T1000 (cell line): ENCODE measurements at places on chromosomes 1 and 21.

- DNase-seq: no peak
These were observed 3.2 kb upstream of the SPRR4 start for GRCh38 chr1:152967201-152967600.

DNA sequence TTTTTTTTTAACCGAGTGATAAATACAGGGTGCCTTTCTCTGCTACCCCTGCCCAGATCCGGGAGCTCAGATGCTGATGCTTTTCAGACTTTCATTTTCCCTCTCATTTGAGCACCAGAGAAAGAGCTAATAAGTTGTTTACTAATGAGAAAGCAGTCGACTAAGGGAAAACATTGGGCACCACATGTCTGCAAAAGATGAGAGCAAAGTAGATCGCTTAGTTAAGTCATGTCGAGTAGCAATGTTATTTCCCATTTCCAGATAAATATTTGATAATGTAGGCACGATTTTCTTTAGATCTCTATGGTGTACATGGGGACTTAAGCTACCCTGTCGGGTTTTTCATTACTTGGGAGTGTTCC is 1.2 kb downstream of the PKN2 start:
- DNase-seq: no peak

DNA sequence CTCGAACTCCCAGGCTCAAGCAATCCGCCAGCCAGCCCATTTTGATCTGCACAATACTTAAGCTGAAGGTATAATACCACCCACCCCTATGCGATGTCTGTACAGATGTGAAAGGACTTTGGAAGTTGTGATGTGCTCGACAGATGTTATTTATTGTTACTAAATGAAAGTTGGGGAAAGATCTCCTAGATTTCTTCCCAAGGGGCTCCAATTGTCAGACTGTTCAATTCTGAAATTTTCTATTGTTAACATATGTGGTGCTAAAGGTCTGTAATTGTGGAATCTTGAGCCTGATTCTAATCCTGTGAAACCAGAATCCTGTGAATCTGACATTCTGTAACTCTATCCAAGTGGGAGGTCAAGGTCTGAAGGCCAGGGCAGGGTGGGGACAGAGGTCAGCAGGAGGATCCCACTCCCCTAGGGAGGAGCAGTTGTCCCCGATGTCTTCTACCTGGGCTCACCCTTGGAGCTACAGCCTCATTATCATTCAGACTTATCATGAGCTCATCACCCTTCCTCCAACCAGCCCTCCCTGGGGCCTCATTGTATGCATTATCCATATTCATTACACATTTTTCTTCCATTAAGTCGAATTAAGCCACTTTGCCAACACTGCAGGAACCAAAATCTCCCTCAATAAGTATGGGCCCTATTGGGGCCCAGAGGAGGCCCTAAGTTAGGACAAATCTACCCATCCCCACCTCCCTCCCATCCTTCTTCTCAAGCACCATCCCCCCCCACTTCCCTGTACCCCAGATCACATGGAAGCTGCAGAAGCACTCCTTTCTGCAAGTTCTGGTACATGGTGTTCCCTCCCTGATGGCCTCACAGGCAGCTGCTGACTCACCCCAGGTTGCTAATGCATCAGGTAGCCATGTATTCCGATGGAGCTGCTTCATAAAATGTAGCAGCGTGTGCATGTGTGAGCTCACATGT is 32.3 kb downstream of the SHISAL2A start:
- DNase-seq: no peak

DNA sequence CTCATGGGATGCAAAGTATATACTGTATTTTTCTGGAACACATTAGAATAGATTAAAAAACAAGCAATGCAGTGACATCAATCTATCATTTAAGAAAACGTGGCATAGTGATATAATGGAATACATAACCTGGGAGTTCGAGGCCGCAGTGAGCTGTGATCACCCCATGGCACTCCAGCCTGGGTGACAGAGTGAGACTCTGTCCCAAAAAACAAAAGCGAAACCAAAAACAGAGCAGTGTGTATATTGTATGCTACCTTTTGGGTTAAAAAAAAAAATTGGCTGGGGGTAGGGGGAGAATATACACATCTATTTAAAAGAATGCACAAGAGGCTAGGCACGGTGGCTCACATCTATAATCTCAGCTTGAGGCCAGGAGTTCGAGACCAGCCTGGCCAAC is 13.5 kb downstream of the SLC2A1 start:
- DNase-seq: no peak

DNA sequence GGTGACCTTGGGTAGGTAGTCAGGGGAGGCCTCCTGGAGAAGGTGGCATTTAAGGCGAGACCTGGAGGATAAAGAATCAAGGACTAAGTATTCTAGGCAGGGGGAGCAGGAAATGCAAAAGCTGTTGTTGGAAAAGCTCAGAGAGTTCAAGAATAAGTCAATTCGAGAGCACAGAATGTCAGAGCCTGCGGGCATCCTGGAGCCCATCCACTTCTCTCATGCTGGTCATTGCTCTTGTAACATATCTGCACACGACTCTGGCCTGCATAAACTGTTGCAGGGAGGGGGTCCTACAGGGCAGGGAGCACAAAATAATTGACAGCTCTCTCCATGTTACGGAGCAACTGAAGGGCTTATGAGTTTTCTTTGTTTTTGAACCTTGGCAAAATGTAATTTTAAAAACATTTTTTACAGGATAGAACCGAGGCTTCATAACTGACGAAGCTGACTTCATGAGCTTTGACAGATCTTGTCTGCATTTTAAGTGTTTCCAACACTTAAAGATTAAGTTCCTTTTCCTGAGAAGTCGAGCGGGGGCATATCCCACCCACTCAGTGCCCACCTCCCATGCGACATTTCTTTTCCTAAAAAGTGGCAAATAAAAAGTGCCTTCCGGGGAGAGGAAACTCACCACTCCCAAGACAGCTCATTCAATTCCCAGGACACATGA is 4.2 kb downstream of the PLA2G5 start:
- no peak for DNase-seq

- no peak for DNase-seq
These were observed 683.9 kb downstream of the MATN1 start for GRCh38 chr1:30039354-30040080.

DNA sequence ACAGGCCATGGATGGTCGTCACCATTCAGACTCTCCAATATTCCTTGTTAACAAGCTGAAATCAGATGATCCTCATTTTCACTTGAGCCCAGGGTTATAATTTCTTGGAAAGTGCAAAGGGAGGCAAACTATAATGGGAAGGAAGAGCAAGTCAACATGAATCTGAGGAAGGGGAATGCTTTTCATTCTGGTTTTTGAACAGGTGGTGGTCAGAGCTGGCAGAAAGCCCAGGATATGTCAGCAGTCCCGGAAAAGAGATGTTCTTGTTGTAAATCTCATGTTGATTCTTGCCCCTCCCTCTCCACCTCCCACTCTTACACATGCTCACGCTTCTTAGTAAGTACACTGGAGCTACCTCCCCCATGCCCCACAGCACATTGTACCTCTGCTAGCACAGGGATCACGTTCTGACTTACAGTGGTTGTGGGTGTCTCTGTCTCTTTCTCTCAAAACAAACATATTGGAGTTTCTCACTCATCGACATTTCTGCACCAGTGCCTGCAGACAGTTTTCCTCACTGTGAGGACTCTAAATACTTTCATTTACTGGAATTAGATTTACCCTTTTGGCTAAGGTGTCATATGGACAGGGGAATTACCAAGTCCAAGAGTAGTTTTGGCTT is 77.6 kb downstream of the XCL2 start:
- no peak for DNase-seq

GRCh38 chr1:96445302-96445701 is 276.3 kb upstream of the PTBP2 start:
- DNase-seq: no peak

DNA sequence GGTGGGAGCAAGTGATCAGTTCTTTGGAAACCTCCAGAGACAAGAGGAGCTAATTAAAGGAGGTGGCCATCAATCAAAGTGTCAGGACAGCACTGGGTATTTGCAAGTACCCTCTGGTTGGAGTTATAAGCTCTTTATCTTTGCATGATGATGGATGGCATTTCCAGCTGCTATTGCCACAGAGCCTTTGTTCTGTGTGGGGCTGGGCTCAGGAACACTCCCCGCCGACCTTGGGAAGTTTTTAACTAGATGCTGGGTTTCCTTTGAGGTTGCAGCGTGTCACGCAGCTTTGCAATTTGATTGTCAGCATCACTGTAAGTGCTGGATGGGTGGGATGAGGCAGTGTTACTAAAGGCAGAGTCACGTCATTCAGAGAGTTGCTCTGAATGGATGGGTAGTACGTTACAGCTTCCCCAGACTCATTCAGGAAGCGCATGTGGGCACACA is 68.9 kb downstream of the CNIH3 start:
- no peak for DNase-seq

GRCh38 chr1:62926681-62927252 is 142.8 kb downstream of the ATG4C start:
- DNase-seq: no peak

GRCh38 chr1:166999500-167000055 is 10.5 kb downstream of the MAEL start:
- no peak for DNase-seq

DNA sequence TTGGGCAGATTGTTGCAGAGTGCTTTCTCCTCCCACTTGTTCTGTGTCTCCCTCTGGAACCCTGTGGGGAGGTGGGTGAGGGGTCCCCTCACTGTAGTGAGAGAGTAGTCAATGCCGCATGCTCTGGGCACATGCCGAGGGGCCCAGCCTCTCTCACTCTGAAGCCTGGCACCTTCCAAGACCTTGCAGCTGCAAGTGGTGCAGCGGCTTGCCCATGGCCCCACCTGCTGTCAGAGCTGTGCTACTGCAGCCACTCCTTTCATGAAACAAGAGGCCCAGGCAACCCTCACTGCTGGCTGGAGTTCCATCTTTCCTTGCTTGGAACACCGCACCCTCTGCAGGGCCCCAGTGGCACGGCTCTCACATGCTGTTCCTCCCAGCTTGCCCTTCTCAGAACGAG is 58.4 kb upstream of the COL6A1 start:
- DNase-seq: peak; percentile 40

DNA sequence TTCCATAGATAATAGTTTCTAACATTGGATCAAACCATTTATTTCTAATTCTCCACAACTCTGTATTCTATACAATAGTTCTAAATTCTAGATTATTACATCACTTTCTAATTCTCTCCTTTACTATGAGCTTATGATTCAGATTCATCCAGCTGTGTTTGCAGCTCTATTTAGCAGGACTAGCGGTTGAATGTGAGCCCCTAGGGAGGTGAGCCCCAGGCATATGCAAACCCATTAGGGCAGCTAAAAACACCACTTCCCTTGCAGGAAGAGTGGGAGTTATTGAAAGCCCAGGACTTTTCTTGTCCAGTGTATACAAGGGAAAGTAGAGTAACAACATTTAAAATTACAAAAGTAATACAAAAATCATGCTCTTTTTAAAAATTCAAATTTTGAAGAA is 56.9 kb downstream of the KRTAP19-8 start:
- no peak for DNase-seq

DNA sequence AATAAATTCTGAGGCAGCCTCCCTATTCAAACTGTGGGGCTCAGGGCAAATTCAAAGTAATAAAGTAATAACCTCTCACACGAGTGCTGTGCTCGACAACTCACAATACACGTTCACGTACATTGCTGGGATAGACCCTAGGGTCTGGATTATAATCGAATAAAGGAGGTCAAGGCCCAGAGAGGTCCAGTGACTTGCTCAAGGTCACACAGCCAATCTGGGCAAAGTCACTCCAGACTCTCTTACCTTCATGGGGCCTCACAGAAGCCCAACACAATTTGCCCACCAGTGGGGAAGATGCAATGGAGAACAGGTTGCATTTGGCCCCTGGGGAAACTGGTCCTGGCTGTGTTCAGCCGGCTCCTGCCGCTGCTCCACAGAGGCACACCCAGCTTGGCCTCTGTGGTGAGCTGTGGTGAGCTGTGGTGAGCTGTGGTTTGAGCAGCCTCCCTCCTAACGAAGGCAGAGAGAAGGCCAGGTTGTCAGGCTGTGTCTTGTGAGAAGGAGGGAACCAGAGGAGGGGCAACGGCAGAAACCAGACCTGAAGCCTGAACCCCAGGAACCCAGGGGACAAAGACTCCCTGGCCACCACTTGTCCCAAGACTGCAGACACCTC is 35.1 kb downstream of the NUAK2 start:
- DNase-seq: no peak

DNA sequence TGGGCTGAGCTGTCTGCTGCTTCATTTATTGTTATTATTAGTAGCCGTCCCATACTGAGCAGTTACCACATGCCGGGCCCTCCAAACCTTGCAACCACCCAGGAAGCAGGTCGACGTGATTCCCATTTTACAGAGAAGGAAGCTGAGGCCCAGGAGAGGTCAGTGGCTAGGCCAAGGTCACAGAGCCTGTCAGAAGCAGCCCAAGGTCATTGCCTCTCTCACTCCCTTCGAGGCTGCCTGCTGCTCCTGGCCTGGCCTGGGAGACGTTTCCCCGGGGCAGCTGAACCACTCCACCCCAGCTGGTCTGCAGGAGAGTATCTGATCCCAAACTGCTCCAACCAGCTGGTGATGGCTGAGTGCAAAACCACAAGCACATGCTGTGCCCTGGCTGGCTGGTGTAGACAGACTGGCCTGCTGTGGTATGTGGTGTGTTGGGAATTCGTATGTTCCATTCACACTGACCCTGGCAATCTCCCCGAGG is 6.5 kb downstream of the PADI4 start:
- no peak for DNase-seq

GRCh38 chr1:179038528-179039281 is 13.0 kb downstream of the FAM20B start:
- no peak for DNase-seq

DNA sequence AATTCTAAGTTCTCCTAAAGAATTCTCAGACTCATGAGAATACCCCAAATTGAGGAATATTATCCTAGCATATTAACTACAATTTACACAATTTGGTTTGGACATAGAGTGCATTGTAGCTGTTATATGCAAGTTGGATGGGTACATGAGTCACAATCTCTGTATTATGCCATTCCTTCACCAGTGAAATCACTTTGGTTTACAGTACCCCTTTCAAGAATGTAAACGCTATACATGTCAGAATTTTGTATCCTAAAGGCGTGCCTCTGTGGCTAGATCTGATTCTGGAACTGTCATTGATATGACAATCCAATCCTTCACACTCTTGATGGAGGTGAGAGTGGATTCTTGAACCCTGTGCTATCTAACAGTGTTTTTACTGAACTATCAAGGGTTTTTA is 6.7 kb upstream of the IL10RB start:
- no peak for DNase-seq

DNA sequence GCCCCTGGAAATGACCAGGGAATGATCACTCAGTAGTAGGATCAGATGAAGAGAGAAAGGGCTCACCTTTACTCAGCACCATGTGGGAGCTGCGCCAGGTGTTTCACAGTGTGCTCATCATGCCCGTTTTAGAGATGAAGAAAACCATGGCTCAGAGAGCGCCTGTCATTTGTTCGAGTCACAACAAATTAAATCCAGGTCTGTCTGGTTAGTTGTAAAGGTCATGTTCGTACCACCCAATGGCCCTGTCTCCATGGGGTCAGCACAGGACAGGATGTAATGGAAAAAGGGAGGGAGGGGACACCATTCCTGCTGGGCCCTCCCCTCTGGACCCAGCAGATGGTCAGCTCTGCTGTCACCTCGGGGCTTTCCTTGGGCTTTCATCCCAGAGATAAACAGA is 15.2 kb downstream of the KIRREL1 start:
- DNase-seq: no peak
